ENCODE measurements at places on chromosomes 6 and 20.

GRCh38 chr20:12354725-12355124, 437.0 kb downstream of the BTBD3 start:
- no peak for DNase-seq

- DNase-seq = no peak
These were observed 137.0 kb downstream of the FOXA2 start for GRCh38 chr20:22447447-22447778.

- DNase-seq = no peak
These were observed 198.0 kb downstream of the FARS2 start for GRCh38 chr6:5459346-5459745.

- DNase-seq = no peak
These were observed 53.8 kb downstream of the SLC35F1 start for GRCh38 chr6:117960877-117961276.

- DNase-seq = no peak
These were observed 32.3 kb downstream of the GSTA3 start for GRCh38 chr6:52877168-52877567.

- DNase-seq = no peak
These were observed 73.4 kb upstream of the NNAT start for GRCh38 chr20:37447688-37448087.

DNA sequence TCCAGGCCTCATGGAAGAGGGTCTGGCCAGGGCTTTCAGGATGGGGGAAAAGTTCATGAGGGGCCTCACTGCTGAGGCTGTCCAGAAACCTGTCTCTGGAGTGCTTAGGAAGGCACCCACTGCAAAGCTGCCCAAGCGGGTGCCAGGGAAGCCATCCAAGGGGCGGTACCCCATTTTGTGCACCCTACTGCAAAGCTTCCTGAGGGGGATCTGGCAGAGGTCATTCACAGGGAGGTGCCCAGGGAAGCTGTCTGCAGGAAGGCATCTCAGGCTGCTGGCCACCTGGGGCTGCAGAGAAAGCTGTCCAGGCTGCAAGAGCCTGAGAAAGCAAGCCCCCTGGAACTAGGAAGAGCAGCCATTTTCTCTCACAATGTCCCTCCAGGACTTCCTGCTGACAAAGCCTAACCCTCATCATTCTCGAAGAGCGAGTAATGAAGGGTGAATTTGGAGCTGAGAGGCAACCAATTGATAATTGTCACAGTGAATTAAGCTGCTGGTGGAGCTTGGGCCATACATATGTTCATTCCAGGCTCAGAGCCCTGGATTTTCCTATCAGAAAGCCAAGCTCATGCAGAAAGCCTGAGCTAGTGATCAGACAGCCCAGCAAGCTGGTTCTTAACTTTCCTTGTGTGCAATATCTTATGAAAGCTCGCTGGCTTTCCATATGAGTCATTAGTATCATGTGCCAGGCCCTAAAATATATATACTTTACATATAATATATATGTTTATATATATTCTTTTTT, 62.2 kb upstream of the SLC22A16 start:
- no peak for DNase-seq

- no peak for DNase-seq
These were observed 242.9 kb downstream of the CDC5L start for GRCh38 chr6:44630125-44631028.

GRCh38 chr6:118810420-118811027, 83.4 kb upstream of the ASF1A start:
- DNase-seq = no peak

DNA sequence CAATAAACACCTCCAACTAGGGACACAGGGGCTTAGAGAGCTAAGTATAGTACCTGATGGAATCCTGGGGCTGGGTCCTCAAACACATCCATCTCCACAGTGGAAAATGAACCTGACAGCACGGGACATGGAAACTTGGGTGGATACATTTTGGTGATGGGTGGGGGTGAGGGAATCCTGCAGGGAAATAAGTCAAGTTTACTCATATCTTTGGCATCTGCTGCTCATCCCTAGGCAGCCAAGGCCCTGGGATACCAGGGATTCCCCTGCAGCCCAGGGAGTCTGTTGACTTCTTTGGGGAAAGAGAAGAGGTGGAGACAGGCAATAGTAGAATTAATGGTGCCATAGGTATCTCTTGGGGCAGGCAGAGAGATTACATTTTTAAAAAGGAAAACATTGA, 6.6 kb downstream of the APOBEC2 start:
- no peak for DNase-seq

DNA sequence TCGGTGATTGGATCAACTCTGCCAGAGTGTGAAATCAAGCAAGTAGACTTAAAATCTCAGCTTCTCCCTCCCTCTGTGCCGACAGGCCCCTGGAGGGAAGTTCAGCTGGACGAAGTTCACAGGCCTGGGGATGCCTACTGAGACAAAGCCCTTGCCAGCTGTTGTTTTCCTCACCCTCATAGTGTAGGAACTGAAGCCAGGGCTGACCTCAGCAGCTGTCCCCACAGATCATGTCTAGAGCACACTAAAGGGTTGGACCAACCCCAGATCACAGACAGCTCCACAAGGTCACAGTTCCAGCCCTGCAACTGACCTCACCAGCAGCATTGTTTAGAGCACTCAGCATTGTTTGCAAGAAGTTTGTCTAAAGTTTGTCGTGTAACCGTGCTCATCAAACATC, 261.9 kb upstream of the ECI2 start:
- no peak for DNase-seq

GRCh38 chr6:149646599-149646998, 1.9 kb downstream of the KATNA1 start:
- DNase-seq = no peak

DNA sequence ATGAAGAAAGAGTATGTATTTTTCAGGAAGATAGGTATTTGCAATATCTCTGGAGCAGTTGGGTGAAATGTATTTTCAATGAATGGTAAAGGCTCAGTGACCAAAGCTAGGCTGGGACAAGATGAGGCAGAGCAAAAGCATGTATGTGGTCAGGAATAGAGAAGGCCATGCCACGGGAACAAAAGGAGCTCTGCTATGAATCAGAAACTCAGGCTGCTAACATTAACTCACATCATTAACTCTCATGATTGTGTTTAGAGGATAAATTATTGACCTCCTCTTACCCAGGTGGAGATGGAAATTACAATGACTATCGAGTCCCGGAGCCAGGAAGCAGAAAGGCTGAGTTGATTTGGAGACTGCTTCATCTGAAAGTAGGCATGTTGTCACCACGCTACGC, 220.2 kb downstream of the FUT9 start:
- DNase-seq = no peak

DNA sequence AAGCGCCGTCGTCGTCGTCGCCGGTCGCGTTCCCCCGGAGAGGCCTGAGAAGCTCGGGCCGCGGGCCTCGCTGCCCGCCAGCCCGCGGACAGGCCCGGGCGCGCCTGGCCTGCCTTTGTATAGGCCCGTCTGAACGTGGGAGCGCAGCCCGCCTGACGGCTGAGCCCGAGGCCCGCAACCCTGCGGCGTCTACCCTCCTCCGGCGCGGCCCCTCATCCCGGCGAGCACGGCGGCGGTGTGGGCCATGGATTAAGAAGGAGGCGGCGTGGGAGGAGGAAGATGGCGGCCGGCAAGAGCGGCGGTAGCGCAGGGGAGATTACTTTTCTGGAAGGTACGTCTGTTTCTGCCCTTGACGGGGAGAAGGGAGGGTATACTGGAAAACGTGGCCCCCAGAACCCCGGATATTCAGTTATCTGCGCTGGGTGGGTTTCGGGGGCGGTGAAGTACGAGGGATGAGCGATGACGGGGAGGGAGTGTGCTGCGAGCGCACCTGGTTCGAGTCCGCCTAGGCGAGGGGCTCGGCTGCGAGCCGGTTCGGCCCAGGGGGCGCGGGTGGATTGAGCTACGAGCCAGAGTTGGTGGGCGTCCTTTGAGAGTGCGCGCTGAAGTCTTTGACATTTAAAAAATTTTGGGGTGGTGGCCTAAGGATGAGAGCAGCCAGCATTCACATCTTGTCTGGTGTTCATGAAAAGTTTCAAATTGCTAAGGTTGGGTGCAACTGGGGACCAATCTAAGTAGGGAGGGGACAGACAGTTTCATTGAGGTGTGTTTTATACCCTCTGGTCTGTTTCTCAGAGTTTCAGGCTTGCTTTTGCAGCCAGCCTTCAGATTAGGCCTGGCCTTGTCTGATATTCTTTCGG, 796 bp downstream of the SENP6 start:
- peak; percentile 51 for DNase-seq

DNA sequence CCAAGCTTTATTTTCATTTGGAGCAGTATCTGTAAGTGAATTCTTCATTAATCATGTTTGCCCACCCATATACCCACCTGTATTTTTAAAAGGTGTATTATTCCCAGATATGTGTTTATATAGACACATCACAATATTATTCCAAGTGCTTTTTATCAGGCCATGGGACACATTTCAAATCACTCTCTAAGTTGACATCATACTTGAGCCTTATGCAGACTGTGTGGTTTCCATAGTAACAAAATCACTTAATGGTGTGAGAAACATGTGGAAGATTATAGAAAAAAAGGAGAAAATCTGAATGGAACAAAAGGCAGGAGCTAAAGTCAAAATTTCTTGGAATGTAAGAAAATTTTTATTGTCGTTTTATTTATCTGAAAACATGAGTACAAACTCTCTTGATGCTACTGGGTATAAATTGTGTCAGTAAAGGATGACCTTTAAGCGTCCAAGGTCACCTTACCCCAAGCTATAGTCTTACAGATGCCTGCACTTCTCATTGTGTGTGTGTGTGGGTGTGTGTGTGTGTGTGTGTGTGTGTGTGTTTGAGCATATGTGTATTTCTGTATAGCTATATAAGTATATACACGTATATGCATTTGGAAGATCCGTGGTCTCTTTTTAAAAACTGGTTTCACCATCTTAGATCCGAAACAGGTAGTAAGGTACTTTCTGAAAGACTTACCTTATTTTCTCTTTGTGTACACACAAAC, 79.8 kb upstream of the CCN6 start:
- no peak for DNase-seq

GRCh38 chr6:158418501-158418900, 106.2 kb downstream of the TULP4 start:
- DNase-seq = no peak

GRCh38 chr6:130708338-130708737, 118.9 kb upstream of the SMLR1 start:
- no peak for DNase-seq

GRCh38 chr6:35817515-35817914, 12.4 kb downstream of the LHFPL5 start:
- no peak for DNase-seq

DNA sequence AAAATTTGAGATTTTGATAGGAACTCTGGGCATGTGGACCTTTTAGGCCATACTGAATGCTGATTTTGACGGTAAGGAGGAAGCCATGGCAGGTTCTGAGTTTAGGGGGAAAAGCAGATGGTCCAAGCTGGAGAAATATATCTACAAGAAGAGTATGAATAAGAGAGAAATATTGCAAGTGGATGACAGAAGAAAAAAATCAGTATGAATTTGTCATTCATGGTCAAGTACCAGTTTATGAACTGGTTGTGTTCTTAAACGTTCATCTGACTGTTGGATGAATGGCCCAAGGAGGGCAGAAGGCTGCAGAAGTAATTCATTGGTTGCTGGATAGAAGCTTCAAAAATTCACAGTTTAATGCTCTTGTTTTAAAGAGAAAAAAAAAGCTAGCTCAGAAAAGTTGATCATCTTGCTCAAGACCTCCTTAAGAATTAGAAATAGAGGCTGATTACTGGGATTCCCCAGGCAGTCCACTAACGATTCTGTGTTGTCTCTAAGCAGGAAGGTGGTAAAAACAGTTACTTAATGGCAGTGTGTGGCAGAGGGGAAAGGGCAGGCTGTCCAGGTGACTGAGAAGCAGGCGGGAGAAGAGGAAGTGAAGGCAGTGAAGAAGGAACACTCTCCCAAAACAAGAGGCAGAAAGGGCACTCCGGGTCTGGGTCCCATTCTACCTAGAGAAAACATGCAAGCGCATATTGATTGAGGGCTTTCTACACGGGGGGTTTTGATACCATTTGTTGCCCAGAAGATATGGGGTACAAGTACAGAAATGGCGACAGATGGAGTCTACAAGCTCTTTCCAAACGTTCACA, 2.0 kb upstream of the DUSP22 start:
- no peak for DNase-seq

- no peak for DNase-seq
These were observed 97.2 kb downstream of the TMEM242 start for GRCh38 chr6:157226026-157226625.

DNA sequence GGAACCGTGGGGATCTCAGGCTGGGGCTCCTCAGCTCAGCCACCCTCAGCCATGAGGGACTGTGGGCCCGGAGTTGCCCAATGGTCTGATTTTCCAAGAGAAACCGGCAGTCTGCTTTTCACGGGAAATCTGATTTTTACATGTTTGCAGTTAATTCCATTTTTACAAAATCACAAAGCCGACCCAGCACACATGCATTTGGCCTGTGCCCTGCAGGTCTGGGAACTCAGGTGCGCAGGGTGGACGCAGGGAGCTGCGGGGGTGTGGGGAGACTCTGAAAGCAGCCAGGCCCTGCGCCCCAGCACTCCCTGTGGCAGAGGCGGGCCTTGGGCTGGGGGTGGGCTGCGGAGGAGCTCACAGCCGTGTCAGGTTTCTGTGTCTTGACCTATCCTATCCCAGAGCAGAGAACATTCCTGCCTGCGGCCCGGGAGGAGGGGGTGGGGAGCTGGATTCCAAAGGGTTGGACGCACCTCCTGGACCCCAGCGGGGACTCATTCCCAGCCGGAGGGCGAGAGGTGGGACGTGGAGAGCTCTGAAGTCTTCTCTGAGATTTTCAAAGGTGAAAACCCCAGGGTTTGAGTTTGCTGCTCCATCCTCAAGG, 60.6 kb downstream of the ADNP start:
- DNase-seq = peak; percentile 75

DNA sequence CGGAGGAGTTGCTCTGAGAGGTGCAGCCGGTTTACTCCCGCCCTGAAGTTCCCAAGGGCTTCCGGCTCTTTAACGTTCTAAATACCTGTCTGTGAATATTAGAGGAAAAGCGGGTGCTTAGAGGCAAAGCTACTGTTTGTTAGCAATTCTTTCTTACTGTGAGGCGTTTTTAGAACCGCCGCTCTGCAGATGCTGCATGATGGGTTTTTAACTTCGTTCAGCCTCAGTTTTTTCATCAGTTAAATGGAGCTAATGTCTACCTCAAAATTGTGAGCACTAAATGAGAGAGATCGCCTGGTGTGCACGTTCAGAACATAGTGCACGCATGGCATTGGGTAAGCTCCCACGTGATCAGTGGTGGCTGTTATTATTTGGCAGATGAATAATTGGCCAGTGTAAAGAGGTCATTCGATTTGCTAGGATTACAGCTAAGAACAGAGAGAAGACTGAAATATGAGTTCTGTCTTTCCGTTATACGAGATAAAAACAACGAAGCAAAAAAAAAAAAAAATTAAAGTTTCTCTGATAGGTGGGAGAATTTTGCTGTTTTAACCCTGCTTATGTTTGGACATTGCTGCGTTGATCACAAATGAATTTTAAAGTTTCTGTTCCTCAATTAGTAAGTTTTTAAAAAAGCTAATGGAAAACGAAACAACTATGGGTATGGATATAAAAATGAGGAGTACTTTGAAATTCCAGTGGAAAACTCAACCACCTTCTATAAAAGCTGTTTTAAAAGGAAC, 660 bp upstream of the TFB1M start:
- DNase-seq = no peak

- no peak for DNase-seq
These were observed 41.3 kb upstream of the B3GAT2 start for GRCh38 chr6:70998148-70998547.

Data from right renal pelvis (tissue), 4 donors.